Smooth muscle cell of the brain vasculature (primary cell): ENCODE measurements at places on chromosomes 4 and X.

DNA sequence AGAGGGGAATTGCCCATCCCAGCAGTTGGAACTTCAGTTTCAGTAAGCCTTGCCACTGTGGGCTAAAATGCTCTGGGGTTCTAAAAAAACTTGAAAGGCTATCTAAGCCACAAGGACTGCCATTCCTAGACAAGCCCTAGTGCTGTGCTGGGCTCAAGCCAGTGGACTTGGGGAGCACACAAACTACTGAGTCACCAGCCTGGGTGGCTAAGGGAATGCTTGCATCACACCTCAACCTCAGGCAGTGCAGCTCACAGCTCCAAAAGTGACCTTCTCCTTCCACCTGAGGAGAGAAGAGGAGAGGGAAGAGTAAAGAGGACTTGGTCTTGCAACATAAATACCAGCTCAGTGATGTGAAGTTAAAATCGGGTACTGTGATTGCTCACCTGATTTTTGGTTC, 116.7 kb upstream of the GLRA2 start:
- no peak for DNase-seq

DNA sequence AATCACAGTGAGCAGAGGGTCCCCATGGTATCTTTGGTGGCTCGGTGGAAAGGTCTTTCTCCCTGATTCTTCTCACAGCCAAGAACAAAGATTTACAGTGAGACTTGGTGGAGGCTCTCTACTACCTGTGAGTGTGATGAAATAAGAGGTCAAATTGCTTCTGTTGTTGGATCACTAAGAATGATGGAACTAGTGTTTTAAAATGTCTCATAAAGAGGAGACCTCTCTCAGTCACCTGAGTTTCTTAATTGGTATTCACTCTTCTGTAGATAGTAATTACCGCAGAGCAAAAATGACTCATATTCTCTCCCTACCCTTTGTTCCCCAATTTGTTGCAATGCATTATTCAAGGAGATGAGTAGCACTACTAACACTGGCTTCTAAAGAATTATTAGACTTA, 100.9 kb upstream of the TBC1D9 start:
- DNase-seq: no peak

DNA sequence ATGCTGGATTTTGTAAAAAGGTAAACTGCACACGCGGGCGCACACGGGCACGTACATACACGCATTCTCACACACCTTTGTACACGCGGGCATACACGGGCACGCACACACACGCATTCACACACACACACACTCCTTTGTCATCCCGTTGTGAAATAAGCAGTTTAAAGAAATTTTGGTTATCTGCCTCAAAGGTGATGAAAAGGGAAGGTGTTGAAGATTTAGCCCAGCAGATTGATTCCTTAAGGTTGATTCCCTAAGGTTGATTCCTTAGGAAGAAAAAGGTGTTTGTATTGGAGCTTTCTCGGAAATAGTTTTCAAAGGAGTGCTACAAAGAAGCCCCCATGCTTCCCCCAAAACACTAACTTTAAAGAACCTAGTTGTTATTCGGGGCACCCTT, 693 bp downstream of the ATP10D start:
- DNase-seq: no peak

GRCh38 chr4:112189754-112190153, 41.8 kb upstream of the AP1AR start:
- DNase-seq: no peak

DNA sequence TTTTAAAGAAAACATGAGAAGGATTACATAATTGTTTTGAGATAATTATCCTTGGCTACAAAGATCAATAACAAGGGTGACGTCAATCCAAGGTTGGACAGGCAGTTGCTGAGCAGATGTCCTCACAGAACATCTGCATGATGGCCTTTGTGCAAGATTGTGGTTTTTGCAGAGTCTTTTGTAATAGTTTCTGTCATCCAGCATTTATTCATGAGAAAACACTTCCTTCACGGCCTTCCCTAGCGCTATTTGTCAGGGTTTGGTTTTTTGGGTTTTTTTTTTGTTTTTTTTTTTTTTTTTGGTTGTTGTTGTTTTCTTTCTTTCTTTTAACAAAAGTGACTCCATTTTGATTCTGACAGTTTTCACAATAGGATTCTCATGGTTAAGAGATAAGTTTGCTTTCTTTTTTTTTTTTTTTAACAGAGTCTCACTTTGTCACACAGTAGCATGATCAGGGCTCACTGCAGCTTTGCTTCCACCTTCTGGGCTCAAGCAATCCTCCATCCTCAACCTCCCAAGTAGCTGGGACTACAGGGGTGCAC, 31.5 kb upstream of the ELF2 start:
- no peak for DNase-seq

GRCh38 chr4:1855333-1856070, 454 bp downstream of the LETM1 start:
- DNase-seq: no peak
